Activated CD4-positive, alpha-beta T cell treated with anti-CD3 and anti-CD28 coated beads for 4 hours (primary cell): ENCODE measurements at places on chromosomes 16 and 17.

GRCh38 chr16:27739606-27740357 is 189.8 kb downstream of the KATNIP start:
- no peak for DNase-seq

GRCh38 chr16:27564224-27564623 is 14.3 kb downstream of the KATNIP start:
- no peak for DNase-seq

DNA sequence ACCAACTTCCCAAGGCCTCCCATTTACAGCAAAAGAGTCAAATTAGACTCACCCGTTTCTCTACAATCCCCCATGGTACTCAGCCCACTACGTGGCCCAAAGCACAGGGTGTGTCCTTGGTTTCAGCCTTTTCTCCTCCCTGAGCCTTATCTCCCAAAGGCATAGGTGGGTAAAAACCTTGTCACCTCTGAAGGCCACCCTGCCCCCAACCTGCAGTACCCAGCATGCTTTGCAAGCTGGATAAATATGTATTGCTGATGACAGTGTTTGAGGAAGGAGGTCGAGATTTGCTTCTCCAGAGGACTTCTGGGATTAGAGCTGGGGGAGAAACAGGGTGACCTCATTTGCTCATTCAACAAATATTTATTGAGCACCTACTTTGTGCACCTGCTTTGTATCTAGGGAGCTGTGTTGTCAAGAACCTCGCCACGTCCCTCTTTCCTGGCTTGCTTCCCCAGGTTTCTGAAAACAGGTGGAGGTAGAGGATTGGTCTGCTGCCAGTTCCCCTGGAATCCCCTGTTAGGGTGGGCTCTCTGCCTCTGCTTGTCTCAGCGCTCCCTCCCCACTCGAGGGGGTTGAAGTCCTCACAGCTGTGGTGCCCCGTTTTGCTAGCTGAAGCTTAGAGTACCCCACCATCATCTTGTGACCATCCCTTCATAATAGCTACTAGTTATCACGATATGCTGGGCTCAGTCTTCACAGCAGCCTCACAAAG is 3.0 kb downstream of the LASP1 start:
- DNase-seq = no peak

- DNase-seq = no peak
Observed at GRCh38 chr17:37393352-37393751, 13.3 kb downstream of the ACACA start.

DNA sequence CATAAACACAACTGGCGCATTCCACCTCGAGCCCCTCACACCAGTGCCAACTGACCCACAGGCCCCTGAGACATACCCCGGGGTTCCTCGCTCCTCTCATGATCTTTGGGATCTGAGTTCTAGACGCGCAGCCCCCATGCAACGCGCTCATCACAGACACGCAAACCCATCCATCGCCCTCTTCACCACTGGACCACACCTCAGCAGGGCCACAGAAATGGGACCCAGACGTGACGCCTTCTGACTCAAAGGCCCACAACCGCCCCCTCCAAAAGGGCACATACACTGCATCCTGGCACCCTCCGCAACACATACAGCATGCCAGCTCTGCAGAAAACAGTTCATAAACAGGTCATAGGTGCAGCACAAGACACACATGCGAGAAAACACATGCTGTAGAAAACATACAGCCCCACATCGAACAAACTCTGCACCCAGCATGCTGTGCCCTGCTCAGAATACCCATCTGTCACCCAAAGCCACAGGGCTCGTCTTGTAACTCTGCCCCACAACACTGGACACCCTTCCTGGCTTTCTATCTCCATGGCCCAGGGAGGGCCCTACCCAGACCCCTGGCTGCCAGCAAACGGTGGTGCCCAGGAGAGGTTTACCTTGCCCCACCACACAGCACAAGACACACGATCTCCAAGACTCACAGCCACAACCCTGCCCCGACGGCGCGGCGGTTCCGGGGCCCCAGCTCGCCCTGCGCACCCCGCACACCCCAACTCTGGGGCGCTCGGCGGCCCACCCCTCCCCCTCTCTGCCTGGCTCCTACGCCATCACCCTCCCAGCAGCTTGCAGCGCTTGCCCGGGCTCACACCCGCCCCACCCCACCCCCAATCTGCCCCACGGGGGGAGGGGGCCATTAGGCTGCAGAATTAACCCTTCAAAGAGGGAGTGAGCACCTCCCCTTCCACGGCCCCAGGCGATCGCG is 887 bp downstream of the ZBTB4 start:
- peak; percentile 62 for DNase-seq

DNA sequence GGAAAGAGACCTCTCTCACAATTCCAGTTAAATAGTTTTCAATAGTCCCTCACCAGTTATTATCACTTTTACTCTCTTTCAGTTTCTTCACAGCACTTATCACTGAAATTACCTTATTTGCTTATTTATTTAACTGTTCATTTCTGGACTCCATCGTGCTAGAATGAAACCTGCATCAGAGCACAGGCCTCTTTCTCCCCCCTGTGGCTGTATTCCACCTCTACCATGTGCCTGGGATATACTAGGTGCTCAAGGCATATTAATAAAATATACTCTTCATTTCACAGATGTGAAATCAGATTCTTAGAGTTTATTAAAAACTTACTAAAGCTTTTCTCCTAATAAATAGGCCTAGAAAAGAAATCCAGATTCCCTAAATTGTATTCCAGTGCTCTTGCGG is 308.9 kb upstream of the MON1B start:
- no peak for DNase-seq

DNA sequence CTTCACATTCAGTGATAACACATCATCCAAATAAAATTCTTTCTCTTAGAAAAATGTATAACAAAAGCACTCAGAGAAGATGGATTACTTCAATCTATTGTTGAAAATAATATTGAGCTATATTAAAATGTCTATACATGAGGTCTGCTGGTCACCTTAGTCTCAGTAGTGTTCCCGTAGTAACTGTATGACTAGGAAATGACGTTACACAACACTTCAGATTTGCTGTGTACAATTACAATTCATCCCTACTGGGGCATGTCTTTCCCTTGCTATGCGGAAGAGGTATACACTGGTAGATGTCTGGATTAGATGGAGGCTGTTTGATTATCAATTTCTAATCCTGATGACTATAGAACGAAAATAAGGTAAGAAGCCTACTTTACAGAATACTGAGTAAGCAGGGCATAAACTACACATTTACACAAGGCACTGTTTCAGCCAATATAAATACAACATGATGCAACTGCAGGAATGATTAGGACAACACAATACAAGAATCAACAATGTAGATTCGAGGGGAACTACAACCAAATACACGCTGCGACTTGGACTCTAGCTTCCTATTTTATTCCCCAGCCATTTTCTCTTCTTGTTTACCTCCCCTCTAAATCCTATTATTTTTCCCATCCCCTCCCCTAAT is 982.5 kb upstream of the CDH8 start:
- no peak for DNase-seq

DNA sequence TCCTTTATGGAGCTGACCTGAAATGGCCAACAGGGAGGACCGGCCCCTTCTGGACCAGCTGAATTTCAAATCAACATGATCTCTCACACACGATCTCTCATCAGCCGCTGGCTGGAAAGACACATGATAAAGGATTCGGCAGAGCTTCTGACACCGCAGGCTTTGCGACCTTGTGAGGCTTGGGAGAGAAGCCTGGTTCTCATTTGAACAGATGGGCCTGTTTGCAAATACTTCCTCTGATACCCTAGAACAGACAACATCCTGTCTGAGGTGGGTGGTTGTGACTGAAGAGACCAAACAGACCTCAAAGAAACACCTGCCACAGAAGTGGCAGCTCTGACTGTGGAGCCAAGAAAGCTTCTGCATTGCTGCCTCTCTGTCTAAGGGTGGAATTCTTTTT is 77.9 kb upstream of the SDK2 start:
- peak; percentile 26 for DNase-seq

DNA sequence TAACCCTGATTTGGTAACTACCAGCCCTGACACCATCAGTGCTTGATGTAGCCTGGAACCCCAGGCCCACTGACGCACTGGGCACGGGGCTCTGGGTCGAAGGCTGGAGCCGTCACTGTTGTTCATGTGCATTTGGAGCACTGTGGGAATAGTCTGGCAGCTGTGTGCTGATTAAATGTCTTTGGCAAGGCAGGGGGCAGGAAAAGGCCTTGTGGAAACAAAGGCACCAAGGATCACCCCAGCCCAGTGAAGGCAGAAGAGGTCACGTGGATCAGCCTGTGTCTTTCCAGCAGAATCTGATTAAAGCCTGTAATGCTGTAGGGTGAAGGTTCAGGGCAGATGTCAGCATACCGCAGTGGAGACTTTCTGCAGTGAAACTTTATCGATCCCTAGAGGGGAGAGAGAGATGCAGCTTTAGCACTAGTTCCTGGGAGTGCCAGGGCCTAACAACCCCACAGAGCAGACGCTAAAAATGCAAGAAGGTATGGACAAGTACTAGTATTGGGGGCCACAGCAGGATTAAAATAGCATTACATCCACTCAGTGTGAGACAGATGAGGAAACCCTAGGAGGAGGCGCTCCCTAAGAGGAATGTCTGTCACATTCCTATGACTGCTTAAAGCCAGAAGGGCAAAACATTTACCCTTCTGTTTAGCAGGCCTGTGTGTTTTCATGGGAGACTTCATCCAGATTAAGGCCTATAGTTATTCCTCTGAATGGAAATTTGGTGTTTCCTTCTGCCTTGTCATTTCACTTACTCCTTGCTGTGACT is 9.7 kb downstream of the ZNHIT3 start:
- DNase-seq = no peak

GRCh38 chr16:58859958-58860669 is 126.0 kb upstream of the GOT2 start:
- DNase-seq = no peak

GRCh38 chr16:35749253-35750141 is 2290.1 kb downstream of the TP53TG3F start:
- no peak for DNase-seq

- no peak for DNase-seq
Observed at GRCh38 chr17:53176629-53177028, 646.1 kb upstream of the KIF2B start.

DNA sequence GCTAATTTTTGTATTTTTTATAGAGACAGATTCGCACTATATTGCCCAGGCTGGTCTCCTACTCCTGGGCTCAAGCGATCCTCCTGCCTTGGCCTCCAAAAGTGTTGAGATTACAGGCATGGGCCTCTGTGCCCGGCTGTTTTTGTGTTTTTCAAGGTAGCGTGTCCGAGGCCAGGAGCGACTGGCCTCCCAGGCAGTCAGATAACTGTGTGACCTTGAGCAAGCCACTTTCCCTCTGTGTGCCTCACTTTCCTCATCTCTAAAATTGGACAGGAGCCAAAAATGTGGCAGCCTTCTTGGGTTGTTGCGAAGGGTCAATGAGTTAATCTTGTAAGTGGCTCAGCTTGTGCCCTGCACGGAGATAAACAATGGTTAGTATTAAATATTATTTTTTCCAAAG is 2.4 kb downstream of the ABCC1 start:
- DNase-seq = no peak

DNA sequence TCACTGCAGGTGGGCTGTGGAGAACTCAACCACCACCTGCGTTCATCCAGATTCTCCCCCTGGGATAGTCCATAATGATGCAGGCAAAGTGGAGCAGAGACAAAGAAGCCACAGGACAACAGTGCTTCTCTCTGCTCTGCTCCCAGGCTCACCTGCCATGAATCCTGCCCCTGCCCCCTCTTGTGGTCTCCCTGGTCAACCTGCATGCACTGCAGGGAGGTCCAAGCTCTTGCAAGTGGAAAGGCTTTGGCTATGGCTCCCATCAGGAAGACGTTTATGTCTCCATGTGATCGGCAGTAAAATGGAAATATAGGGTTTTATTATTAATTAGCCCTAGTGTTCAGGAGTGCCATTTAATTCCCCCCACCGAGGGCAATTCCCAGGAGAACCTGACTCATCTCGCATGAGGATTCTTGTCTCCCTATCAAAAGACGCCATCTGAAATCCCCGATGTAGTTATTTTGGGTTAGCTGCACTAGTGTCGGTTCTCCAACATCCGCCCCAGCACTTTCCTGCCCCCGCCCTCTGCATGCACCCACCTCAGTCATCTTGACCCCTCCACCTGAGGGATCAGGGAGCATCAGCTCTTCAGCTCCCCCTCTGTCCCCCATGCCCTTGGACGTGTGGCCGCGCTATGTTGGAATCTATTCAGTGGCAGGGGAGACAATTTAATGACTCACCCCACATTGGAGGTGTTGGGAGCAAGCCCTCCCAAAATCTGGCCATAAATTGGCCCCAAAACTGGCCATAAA is 91.8 kb downstream of the KCNJ12 start:
- no peak for DNase-seq
